ENCODE measurements at places on chromosomes 4 and X.

GRCh38 chr4:102779204-102779603 is 18.4 kb upstream of the MANBA start:
- DNase-seq = no peak

DNA sequence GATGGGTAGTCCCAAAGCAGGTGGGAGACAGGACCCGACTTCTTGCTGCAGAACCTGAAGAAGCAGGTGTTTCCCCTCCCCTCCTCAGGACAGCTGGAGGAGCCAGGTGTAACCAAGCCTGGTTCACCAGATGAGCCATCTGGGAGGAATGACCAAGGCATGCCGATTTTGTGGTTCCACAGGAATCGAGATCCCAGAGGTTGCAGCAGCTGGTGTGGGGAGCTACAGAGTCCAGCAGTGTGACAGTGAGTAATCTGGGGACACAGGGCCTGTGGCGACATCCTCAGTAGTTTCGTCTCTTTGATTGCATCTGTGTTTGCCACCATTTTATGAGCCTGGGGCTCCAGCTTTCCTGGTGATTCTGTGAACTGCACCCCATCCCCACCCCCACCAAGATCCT is 2.6 kb upstream of the NDP start:
- no peak for DNase-seq

DNA sequence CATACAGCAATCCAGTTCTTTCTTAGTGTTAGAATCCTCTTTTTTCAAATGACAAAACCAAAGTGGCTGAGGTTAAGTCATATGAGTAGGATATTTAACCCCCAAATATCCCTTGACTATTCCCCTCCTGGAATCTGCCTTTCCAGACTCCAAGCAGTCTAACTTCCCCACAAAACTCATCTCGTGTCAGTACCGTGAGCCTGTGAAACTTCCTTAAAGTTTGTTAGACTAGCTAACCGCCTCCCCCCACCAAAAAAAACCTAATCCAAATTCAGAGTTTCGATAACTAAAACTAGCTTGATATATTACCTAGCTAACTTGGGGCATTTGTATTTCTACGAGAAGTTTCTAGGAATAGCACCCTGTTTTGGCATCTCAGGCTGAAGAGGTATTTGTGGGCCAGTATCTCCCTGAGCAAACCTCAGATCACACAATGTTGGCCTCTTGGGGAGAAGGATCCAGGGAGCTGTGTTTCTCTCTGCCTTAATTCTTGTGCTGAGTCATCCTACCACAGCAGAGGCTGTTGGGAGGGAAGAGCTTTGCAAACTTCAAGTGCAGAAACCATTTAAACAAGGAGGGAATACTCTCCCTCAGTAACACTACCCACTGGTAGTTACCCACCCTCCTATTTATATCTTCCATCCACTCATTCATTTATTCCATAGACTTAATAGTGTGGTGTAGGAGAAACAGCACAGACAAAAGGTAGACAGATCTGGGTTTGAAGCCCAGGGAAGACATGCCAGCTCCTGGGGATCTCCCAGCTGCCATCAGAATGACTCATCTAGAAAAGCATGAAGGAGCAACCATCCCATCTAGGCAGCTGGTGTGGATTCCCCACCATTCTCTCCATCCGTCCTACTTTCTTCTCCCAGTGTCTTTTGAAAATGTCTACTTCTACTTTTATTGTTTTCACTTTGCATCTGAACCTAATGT is 39.3 kb upstream of the TXK start:
- DNase-seq = no peak

- no peak for DNase-seq
Observed at GRCh38 chr4:71343670-71344466, 5.0 kb downstream of the SLC4A4 start.

DNA sequence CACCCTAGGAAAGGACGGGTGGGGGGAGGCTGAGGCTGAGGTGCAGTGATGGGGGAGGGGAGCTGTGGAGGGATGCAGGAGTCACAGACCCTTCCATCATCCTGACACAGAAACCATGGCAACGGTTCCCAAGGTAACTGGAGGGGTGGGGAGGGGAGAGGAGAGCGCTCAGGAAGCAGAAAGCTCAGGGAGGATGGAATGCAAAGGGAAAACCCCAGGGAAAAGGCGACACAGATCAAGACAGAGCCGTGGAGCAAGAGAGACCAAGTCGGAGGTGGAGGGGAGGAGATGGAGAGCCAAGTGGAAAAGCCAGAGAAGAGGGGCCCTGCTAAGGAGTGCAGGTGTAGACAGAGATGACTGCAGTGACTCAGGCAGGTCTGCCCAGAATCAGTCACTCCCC is 14.5 kb downstream of the L1CAM start:
- no peak for DNase-seq

DNA sequence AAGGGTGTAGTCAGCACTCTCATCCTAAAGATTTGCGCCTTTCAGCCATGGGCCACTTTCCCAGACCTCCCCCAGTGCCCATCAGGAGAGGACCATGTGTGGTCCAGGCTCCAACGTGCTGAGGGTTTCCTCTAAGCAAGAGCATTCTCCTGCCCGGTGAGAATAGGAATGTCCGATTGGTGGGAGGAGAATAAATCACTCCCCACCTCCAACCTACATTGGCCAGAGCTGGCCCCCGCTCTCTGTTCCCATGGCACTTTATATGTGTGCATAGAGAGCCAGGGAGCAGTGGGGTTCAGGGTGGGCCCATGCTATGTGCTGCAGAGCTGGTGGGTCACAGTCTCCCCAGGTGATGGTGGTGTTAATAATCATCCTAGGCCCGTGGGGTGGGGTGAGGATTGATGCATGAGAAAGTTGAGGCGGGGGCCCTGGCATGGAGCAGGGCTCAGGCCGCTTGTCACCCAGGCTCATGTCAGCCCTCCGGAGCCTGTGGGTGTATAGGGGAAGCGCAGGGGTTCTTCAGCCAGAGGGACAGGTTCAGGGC is 6.8 kb upstream of the SORCS2 start:
- DNase-seq = no peak

DNA sequence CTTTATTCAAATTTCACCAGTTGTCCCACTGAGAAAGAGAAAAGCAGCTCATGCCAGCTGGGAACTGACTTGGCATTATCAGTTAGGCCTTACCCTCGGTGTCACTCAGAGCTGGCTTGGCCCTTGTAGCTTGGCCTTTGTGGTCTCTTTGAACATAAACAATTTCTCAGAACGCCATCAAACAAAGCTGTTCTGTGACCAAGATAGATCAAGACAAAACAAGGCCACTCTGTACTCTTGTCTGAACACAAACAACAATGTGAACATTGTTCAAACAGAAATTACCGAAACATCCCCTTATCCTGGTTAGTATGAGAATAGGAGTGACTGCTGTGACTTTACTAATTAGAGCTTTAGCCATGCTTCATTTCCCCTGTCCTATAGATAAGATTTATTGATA is 57.2 kb downstream of the DIPK2B start:
- DNase-seq = no peak

GRCh38 chr4:13891544-13891939 is 264.0 kb upstream of the BOD1L1 start:
- DNase-seq = no peak

- DNase-seq = peak; percentile 3
Observed at GRCh38 chr4:184792950-184793555, 32.7 kb downstream of the ACSL1 start.

GRCh38 chrX:119870626-119871131 is 854 bp downstream of the RNF113A start:
- peak; percentile 9 for DNase-seq

DNA sequence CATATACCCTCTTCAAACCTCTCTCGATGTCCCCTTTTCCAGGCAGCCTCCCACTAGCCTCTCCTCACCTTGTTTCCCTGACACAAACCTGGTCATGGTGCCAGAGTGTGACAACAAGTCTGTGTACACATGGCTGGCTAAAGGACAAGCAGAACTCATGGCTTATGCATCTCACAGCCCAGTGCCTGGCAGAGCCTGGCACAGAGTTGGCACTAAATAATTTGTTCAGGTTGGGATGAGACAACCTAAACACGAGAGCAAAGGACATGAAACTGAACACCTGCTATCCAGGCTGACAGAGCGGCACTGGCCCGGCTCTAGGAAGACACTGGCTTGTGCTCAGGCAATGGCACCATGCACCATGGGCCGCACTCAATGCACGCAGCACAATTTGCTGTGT is 48.2 kb upstream of the FGFBP2 start:
- no peak for DNase-seq

DNA sequence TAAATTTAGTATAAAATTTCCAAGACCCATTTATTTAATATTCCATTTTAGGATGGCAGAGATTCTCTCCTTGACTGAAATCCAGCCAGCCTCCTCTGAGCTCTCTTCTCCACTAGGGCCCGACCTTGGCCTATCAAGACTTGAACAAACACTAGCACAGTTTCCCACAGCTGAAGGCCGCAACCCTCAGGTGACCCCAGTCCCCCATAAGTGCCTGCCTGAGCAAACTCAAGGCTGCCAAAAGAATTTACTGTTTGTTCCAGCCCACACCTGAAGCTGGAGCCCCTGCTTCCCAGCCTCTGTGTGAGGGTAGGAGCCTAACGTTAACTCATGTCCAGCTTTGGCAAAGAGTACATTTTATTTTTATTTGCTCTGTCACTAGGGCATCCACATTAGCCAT is 629.0 kb upstream of the ZFP42 start:
- no peak for DNase-seq

All from T follicular helper cell (primary cell).